ENCODE measurements at places on chromosomes 4 and X. TPM values are rescaled to one million over a fixed set of nuclear protein-coding genes. Genes with fewer than 3 reads are reported as not detected.

CT47C1 gene
- not detected for total RNA-seq

MAGEB10 gene
- total RNA-seq: not detected

S100P gene
- 928 TPM for total RNA-seq

JADE3 gene
- total RNA-seq: 6.1 TPM

STATH gene
- not detected for total RNA-seq

AGTR2 gene
- total RNA-seq: not detected

DNA sequence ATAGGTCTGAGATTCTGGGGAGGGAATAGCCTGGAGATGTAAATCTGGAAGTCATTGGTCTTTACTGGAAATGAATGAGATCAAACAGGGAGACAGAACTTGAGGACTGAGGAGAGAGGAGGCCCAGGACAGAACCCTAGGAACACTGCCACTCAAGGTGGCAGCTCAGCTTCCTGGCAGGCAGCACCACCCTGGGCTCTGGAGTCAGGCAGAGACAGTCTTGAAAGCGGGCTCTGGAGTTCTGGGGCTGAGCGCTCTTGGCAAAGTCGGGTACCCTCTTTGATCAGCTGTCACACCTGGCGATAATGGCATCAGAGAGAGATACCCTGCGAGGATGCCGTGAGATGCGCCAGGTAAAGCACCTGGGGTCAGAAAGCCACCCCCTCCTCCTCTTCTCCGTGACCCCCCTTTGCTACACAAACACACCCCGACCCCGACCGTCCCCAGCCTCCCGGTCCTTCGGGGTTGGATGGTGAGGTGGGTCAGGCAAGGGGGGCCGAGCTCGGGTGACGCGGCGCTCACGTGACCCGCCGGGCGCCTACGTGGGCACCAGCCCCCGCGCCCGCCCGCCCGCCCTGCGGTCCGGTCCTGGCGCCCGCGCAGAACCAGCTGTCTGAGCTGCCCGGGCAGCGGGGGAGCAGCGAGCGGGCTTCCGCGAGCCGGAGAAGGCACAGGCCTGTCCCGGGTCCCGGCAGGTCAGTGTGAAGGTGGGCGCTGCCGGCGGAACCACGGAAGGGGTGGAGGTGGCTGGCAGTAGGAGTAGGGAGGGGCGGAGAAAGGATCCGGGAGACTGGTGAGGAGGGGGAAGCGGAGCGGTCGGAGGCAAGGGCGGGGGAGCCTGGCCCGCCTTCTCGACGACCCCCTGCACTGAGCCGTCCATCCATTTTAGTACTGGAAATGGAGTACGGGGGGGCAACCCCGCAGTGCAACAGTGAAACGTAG, at the start of gene TCEAL3:
Gene TCEAL3, plus strand, starts transcription at position 600 of the 942 bp plus-strand sequence. CDS start 1,102 bp downstream, outside the sequence.
- DNase-seq: no peak

DNA sequence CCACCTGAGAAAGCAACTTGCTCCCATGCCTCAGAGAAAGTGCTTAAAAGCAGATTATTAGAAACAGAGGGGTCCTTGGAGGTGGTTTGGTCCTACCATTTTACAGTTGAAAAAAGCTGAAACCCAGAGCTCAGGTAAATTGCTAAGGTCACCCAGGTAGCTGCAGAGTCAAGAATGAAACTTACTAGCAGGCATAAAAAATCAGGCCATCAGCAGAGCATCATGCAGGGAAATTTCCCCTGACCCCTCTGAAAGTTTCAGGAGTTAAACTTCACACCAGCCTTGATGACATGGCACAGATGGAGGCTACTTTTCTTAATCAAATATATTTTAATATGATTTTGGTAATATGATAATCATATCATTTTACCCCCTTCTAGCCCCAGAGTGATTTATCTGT, 70.3 kb downstream of the IRF2 start:
- no peak for DNase-seq

GRCh38 chrX:69133921-69134542, 31.2 kb downstream of the PJA1 start:
- peak; percentile 75 for DNase-seq

GRCh38 chr4:54547299-54548097, 110.3 kb upstream of the KIT start:
- DNase-seq: peak; percentile 26

- peak; percentile 44 for DNase-seq
Observed at GRCh38 chrX:100928660-100929613, at the start of gene XKRX. Gene XKRX (minus strand): TSS chrX:100928917. CDS start chrX:100928304, 613 bp downstream.

GRCh38 chr4:87216469-87216868, 3.9 kb downstream of the KLHL8 start:
- DNase-seq: peak; percentile 30

DNA sequence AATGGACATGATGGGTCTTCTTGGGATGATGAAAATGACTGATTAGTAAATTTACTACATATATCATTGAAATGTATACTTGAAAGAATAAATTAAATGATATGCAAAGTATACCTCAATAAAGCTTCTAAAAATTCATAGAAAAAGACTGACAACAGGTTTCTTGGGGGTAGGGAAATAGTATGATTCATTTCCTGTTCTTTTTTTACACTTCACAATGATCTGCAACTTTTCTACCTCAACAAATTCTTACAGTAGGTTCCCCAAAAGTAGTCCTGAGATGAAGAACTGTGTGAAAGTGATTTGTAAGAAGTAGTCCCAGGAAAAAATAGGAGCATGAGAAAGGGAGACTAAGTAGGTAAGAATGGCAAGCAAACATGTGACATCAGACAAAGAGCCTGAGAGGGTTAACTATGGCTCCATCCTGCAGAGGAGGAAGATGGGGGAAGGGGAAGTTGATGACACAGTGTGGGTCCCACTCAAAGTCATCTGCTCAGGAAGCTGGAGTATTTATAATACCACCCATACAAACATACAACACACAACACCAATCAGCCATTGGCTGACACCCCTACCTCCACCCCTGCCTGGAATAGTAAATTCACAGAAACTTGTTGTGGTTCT, 73.9 kb downstream of the ARHGAP6 start:
- DNase-seq: no peak

GRCh38 chr4:124902001-124902515, 189.5 kb upstream of the ANKRD50 start:
- DNase-seq: no peak

GRCh38 chrX:27863809-27864208, 56.0 kb downstream of the MAGEB10 start:
- DNase-seq: no peak

DNA sequence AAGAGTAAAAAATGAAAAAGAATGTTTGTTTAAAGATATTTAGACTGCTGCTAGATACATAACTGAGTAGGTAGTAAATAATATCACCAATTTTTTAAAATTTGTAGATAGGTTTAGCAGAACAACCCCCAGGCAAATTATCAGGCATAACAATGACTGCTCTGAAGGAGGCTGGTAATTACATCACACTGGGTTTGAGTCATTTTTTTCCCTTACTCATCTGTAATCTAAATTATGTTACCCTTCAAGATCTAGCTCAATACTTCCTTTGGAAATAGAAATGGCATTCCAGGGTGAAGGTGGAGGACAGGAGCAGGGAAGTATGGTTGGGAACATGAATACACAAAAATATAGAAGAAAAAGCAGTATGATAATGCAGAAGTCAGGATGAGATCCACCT, 431.6 kb upstream of the MAOA start:
- DNase-seq: peak; percentile 69

DNA sequence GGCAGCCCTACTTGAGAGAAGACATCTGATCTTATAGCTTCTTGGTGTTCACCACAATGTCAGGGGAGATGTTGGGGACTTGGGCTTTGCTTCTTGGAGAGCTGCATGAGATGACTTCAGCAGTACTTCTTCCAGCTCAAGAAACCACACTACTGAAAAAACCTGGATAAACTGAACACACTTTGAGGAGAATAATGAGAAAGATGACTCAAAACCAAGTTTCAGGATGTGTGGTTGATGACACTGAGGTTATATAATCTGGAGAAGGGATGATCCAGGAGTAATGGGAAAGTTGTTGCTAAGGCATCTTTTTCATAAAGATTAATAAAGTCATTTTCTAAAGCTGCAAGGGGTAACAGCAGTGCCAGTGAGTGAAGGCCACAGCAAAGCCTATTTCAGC, 58.4 kb upstream of the PNPLA4 start:
- peak; percentile 39 for DNase-seq

DNA sequence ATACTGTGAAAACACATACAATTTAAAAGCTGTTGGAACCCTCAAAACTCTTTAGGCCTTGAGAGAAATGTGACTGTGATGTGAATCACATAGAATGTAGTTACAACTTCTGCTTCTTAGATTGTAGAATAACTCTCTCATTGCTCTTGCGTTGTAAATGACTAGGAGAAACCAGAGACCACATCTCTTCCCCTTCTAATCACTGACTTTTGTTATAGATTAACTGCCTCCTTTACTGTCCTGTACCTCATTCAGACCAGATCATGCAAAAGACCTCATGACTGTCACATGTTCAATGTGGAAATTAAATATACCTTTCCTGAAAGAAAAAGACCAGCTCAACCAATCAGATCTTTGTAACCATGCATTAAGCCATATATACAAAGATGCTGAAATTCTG, 43.2 kb upstream of the NEIL3 start:
- DNase-seq: no peak

DNA sequence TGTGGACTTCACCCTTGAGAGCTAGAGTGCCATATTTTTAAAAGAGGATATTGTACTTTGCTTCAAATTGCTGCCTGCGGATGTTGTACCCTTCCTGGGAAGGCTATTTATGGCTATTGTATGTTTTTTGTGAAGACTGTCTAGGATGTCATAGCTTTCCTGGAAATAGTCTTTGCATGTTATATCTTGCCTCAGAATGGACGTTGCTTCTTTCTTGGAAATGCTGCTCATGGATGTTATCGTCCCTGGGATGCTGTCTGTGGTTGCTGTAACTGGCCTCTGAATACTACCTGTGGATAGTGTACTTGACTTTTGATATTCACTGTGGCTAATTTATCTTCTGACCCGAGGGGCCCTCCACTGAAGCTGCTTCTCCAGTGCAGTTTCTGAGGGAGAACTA, 146.8 kb downstream of the ENOX2 start:
- no peak for DNase-seq

DNA sequence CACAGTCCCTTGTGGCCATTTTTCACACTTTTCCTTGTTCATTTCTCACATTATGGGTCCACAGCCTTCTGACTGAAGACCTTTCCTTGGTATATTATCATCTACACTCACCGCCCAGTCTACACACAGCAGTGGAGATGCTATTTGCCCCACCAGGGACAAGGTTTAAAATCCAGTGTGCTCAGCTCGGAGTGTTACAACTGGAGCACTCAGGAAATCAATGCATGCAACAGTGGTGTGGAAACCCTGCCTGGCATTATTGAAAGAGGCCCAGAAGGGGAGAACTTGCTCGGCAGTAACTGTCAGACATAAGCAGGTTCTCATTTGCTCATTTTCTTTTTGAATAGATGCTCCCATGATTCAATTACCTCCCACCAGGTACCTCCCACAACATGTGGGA, 340.9 kb downstream of the DHRSX start:
- DNase-seq: no peak

DNA sequence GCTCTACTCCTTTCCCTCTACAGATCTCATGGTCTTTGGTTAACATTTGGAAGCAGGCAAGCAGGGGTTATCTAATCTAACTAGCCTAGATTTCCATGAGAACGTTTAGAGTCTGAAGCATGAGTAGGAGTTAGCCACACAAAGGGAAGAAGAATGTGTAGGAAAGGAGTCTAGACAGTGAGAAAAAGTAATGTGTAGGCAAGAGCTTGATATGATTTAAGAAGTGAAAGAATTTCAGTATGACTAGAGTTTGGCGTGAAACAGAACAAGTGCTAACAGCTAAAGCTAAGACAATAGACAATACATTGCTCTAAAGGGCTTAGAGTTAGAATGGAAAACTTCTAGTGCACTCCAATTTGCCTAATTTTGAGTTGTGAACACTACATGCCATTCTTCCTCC, 10.8 kb downstream of the CXCL8 start:
- DNase-seq: no peak

DNA sequence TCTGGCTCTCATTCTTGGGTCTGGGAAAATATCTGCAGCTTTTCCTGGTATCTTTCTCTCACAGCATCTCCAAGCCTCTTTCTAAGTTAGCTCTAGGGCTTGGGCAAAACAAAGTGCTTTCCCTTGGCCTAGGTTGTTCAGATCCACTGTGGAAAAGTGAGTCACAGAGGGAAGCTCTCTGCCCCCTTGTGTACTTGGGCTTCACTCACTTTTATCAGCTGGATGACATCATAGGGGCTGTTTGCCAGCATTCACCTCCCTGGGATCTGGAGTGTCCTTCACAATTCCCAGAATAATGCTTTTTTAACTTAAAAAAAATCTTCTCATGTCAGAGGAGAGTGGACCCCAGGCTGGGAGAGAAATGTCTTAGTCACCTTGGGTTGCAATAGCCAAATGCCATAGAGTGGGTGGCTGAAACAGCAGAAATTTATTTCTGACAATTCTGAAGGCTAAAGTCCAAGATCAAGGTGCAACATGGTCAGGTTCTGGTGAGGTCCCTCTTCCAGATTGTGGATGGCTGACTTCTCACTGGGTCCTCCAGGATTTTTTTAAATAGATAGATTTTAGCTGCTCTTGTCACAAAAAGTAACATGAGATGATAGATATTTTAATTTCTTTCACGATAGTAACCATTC, 247.8 kb downstream of the SH2D1A start:
- DNase-seq: peak; percentile 54

GRCh38 chr4:2007804-2008670, 737 bp downstream of the NELFA start:
- no peak for DNase-seq

DNA sequence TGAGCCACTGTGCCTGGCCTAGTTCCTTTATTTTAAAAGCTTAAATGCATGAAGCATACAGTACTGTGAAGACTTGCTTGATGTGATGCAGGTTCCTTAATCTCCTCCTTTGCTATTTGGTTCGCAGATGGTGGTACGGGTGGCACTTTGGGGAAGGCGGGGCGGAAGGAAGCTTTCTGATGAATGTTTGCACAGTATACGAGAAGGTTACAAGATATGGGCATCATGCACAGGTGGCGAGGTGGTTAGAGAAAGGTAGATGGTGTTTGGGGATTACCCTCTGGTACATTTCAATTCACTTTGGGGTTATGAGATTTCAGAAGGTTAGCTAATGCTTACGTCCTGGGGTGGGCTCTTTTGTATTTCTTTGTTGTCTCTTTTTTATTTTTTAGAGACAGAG, 17.2 kb downstream of the RHOH start:
- DNase-seq: no peak

DNA sequence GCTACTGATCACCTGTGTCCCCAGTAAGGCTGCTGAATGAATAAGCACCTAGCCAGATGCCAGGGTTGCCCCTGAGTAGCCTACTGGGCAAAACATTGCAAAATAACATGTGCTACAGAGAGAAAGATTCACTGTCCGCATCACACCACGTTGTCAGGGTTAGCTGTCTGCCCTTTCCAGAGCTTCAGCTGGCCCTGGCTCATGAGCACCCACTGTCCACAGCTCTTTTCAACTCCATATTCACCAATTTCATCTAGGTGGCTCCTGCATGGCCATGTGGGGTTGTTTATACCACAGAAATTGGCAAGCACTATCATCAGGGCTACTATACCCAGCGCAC, 227.7 kb upstream of the PSAPL1 start:
- DNase-seq: no peak

DNA sequence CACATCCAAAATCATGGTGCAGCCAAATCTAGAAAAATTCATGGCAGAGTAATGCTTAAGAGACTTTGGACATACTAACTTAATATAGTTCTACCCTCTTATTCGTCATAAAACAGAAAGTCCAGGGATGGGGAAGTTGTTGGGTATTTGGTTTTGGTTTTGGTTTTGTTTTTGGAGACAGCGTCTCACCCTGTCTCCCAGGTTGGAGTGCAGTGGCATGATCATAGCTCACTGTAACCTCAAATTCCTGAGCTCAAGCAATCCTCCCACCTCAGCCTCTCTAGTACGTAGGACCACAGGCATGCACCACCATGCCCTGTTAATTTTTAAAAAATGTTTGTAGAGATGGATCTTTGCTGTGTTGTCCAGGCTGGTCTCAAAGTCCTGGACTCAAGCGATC, 271.8 kb upstream of the TENM3 start:
- no peak for DNase-seq
